Central memory CD4-positive, alpha-beta T cell (primary cell): ENCODE measurements at places on chromosomes 2 and 18.

DNA sequence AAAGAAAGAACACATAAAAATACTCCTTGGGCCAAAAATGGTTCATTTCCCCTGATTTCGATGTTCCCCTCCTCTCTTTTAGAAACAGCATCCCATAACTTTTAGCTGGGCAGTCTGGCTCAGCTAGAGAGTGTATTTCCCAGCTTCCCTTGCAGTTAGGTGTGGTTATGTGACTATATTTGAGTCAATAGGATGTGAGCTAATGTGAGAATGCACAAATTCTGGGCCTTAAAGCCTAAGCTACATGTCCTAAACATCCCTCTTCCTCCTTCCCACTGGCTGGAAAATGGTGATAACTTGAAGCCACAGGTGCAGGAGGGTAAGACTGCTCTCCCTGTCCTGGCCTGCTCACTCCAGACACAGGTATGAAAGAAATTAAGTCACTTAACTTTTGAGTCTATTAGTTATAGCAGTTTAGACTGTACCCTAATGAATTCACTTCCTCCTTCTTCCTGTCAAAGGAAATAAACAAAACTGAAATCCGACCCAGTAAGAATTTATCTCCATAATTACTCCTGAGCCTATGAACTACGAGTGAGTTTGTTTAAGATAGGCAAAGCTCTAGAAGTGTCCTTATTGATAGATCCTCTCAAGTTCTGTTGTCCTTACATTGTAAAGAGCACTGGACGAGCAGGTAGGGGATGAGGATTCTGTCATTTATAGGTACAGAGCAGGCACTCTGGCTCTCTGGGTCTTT, 177.6 kb downstream of the MTX2 start:
- no peak for DNase-seq

GRCh38 chr2:28401411-28401810, 8.8 kb downstream of the FOSL2 start:
- DNase-seq = no peak

DNA sequence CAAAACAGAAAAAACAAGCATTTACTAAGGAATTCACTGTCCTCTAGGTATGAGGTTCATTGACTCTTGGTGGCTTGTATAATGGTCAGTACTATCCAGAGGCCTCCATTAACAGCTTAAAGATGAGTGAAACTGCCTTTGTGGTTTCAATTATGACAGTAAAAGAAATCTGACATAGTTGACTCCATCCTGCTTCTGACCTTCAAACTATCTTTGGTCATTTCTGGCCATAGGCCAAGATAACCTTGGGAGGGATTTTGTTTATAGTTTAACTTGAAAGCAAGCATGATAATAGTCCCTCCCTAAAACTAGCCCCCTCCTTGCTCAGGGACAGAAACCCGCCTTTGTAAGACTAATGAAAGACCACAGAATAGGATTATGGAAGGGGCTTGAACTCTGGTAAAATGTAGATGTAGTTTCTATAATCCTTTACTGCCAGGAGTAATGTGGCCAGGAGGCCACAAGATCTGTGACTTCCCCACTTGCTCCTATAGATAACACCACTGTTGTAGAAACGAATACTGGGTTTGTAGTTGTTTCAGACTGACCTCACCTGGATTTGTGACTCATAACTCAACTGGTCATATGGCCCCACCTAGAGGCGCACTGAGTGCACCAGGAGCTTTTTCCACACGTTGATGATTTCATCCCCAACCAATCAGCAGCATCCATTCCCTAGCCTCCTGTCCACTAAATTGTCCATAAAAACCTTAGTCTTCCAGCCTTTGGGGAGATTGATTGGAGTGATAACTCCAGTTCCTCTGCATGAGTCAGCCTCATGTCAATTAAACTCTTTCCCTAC, 8.6 kb upstream of the PLEKHM3 start:
- DNase-seq = no peak

DNA sequence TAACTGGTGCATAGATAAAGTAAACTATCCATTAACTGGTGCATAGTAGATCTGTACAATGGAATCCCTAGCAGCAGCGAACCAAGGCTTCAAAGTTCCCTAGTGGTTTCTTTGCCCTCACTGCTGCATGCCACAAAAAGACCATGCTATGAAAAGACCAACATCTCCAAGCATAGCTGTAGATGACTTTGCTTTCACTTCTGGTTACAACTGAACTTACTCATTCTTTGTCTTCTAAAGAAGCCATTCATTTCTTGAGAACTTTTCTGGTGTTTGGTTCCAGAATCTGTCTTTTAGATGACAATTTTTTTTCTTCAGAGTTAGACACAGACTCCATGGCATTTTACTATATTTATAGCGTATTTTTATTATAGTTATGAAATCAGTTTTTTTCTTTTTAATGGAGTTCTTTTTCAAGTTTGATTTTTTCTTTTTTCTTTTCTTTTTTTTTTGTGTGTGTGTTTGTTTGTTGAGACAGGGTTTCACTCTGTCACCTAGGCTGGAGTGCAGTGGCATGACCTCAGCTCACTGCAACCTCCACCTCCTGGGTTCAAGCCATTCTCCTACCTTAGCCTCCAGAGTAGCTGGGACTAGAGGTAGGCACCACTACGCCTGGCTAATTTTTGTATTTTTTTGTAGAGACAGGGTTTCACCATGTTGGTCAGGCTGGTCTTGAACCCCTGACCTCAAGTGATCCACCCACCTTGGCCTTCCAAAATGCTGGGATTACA, 63.6 kb downstream of the SLC35F5 start:
- DNase-seq = peak; percentile 15

DNA sequence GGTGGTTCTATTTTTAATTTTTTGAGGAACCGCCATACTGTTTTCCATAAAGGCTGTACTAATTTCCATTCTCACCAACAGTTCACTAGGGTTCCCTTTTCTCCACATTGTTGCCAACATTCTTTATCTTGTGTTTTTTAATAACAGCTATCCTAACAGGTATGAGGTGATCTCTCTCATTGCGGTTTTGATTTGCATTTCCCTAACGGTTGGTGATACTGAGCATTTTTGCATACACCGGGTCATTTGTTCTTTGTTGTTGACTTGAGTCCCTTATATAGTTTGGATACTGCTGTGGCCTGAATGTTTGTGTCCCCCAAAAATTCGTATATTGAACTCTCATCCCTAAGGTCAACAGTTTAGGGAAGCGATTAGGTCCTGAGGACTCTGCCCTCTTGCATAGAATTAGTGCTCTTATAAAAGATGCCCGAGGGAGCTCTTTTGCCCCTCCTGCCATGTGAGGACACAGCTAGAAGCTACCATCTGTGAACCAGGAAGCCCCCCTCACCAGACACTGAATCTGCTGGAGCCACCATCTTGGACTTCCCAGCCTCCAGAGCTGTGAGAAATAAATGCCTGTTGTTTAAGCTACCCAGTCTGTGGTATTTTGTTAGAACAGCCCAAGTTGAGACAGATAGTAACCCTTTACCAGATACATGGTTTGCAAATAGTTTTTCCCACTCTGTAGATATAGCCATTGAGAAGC, 4.7 kb downstream of the IMP4 start:
- DNase-seq = no peak

- no peak for DNase-seq
Observed at GRCh38 chr2:102093662-102094061, 48.9 kb upstream of the IL1R1 start.

DNA sequence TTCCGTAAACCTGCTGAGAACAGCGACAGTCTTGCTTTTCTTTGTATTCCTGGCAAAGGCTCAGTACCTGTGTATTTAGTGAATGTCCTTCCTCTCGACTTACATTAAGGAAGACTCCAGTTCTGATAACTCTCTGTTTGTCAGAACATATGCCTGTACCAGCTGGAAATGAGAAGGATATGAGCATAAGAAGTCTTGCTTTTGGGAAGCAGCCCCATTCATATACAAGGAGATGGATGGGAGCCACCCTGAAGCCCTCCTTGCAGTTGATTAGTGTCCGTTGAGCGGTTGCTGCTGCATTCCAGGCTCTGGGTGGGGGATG, 59.8 kb downstream of the SH3BP4 start:
- no peak for DNase-seq

- DNase-seq = no peak
Observed at GRCh38 chr2:122652670-122653069, 897.2 kb downstream of the TSN start.

DNA sequence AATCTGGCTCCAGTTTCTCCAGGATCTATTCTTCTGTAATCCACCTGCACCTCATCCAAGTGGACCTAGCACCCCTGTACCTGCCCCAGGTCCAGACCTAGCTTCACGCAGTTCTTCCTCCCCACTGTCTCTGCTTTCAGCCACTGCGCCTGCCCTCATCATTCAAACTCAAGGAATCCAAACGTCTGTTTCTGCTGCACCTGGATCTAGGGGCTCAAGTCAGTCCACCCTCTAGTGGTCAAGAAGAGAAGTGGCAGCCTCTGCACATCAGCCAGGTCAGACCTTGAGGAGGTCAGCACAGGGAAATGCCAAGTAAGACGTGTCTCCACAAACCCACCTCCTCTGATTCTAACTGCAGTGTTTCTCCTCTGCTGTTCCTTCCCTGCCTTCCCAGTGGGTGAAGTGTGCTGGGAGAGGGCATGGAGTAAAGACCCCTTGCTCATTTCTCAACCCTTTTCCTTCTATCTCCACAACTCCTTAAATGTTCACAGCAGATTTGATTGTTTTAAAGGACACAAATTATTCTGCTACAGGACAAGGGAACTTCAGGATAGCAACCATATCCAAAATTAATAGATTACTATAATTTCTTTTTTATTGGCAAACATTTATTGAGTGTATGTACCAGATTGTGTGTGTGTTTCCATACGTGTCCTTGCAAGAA, 8.6 kb upstream of the RNF152 start:
- peak; percentile 39 for DNase-seq

GRCh38 chr18:48821251-48821590, 129.5 kb downstream of the SMAD7 start:
- no peak for DNase-seq

DNA sequence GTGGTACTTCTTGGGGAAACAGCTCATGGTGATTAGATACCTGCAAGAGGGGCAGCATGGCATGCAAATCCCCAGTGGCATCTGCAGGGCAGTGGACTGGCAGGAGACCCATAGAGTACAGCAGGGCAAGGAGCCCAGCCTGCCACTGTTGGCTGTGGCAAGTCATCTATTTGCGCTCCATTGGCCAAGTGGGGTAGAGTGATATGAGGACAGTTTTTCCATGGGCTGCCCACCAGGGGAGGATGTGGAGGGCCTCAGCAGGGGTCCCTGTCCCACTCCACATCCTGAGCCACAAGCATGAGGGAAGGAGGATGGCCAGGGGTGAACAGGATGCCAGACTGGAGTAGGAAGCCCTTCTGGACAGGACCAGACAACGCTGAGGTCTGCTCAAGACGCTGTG, 50.9 kb upstream of the OTOF start:
- DNase-seq = no peak

GRCh38 chr18:48959921-48960920, 9.5 kb upstream of the SMAD7 start:
- no peak for DNase-seq

DNA sequence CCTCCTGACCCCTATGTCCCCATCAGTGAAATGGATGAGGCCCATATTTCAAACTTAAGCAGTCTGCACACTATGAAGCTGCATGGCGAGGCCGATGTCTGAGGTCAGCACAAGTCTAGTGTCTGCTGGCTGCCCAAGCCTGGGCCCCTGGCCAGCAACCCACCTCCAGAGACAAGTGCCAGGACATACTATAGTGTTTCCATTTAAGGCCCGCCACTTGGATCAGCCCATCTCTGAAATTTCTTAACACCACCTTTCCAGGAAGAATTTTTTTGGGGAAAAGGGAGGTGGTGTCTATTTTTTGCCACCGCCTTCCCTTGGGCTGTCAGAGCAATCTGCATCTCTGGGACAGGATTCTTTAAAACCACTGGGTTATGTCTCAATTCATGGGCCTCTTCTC, 1.8 kb downstream of the ACVR1 start:
- no peak for DNase-seq

DNA sequence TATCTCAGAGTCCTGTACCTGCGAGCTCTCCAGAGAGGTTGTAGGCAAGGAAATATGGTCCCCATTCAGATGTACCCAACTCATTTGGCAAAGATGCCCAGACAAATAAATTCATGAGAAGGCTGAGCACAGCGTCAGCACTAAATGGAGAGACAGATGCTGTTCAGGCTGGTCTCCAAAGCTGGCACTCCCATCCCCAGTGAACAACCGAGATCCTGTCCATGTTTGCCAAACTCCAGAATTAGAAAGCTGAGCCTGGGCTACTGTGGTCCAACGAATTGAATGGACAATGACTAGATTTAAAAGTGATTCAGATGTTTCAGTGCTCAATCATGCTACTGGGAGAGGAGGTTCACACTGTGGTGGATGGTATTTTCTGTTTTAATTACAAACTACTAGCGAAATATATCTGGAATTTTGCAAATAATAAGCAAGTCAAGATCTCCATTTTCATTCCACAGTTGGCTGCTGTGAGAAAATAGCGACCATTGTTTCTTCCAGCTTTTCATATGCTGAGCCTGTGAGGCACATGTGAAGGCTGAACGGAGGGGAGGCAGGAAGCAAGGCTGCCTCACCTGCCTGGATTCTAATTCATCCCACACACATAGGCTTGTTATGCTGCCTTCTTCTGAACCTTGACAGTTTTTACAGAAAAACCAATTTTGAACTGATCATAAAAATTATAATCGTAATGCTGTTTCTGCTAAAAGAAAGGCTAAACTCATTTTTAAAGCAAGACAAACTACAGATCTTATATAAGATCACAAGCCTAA, 22.6 kb upstream of the DAPL1 start:
- DNase-seq = no peak

GRCh38 chr2:241615041-241615440, 21.9 kb downstream of the THAP4 start:
- no peak for DNase-seq

GRCh38 chr2:68590702-68591101, 52.7 kb upstream of the PROKR1 start:
- DNase-seq = no peak

DNA sequence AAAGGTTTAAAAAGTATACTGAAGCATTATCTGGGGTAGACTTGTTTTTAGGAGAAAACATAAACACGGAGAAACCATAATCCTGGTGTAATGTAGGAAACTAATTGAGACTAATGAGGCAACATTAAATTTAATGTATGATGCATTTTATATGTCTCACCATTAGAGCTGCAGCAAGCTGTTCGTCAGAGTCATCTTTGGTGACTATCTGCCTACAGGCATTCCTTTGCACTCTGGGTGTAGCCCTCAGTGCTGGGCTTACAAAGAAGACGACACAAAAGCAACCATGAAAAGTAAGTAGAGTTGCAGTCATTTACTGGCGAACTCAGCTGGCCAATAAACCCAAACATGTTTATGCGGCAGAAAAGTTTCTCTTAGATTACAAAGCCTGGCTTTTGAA, 415.3 kb upstream of the ZEB2 start:
- DNase-seq = no peak

- no peak for DNase-seq
Observed at GRCh38 chr2:176769499-176770370, 442.9 kb upstream of the HNRNPA3 start.

DNA sequence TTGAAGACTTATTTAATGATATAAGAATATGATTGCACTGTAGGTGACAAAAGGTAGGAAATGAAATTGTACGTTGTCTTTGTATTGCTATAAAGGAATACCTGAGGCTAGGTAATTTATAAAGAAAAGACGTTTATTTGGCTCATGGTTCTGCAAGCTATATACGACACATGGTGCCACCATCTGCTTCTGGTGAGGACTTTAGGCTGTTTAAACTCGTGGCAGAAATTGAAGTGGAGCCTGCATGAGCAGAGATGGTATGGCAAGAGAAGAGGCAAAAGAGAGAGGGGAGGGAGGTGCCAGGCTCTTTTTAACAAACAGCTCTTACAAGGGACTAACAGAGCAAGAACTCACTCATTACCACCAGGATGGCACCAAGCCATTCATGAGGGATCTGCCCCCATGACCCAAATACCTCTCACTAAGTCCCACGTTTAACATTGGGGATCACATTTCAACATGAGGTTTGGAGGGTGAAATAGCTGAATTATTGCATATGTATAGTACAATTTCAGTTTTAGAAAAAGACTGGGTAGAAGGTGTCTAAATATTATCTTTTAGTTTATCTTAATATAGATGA, 86.8 kb downstream of the GULP1 start:
- DNase-seq = no peak
